ENCODE measurements at places on chromosomes 7 and 10.

DNA sequence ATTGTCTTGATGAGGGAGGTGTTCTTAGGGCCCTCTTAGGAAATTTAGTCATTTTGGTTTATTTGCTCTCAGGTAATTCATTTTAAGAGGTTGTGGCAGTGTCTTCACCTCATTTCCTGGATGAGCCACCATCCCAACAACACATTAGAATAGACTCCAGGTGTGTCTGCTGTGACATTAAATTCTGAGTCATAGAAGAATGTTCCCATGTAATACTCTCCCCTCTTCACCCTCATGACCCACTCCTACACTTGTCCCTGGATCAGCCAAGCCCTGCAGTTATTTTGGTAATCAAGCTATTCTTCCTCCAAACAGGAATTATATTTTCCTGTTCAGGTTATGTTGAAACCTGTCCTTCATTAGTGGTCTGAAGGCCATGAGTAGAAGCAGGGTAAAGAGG is 944.1 kb downstream of the SORCS3 start:
- DNase-seq = no peak

- peak; percentile 30 for DNase-seq
Observed at GRCh38 chr7:106865130-106866041, at the start of gene PIK3CG. Gene PIK3CG, plus strand, starts transcription at chr7:106865282. Its CDS starts 2,280 bp downstream, at chr7:106867562.

- no peak for DNase-seq
Observed at GRCh38 chr10:17918187-17918903, 33.4 kb upstream of the SLC39A12 start.

DNA sequence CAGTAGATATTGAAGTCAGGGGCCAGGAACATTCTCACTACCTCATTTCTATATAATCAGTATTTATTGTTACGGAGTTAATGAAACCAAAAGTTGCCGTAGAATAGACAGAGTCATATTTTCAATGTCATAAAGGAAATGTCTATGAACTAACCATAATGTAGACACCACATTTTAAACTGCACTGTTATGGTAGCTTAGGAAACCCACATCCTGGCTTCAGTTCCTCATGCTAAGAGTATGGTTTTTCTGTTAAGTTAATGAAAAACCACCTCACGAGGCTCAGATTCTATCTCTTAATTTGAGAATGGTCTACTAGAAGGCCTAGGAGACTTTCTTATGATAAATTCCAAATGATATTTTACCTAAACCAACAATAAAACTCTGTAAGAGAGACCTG is 166.5 kb downstream of the TMEM26 start:
- DNase-seq = no peak

DNA sequence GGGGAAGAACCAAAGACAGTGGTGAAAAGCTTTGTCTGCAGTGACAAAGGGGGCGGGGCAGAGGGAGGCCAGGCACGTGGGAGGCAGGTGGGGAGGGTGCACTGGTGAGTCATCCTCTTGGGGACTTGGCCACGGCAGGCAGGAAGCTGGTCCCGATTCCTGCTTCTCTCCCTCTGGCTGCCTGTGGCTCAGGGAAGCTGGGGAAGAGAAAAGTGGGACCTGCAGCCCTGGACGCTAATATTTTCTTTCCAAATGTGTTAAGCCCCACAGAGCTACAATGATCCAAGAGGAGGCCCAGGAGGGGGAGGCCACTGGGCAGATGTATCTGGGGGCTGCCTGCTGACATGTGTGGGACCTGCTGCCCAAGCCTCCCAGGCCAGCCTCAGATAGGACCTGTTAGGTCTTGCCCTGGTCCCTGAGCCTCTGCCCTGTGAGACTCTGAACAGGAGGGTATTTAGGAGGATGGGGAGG is 231.8 kb downstream of the KCNMA1 start:
- DNase-seq = no peak

- no peak for DNase-seq
Observed at GRCh38 chr7:65962033-65962432, 20.0 kb downstream of the GUSB start.

GRCh38 chr7:43648473-43649406 is 65.8 kb downstream of the STK17A start:
- no peak for DNase-seq

DNA sequence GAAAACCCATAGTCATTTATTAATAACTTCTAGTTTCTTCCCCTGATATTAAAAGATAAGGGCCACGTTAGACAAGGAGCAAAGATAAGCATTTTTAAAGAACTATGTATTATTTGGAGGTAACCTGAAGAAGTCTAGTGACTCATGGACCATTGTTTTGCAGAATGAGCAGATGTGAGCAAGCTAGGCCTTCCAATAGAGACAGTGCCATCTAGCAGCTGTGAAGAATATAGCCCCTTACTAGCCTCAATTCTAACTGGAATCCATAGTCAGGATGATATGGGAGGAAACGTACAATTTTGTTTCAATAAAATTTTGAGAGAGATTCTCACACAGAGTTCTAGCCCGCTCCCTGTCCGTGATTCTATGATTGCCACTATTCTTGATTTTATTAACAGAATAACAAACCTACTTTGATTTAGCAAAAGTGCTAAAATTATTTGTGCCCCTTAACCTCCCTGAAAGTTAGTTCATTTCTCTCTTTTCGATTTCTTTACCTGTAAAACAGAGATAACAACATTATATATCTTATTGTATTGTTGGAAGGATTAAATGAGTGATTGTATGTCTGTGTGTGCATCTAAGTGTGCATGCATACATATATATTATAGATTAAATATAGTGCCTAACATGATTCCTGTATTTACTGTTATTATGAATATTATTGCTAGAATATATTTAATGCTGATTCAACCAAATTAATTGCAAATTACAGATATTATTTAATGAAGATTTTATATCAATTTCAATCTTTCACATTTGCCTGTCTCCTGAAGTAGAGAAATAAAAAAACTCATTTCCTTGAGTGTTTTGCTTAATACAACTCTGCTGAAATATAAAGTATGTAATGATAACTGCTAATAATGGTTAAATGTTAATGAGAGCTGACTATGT is 22.7 kb downstream of the FAM237B start:
- no peak for DNase-seq

Data from GM12891 (cell line).